ENCODE measurements at places on chromosomes 6 and 20. TPM values are rescaled to one million over a fixed set of nuclear protein-coding genes. Genes with fewer than 3 reads are reported as not detected.

PTGIS gene
- 6.2 TPM for total RNA-seq

GRCh38 chr6:155201461-155202226 is 62.2 kb upstream of the CLDN20 start:
- H3K4me3 ChIP-seq, result no peak overlapping the region
- DNase-seq, result peak; percentile 96
- H3K27ac ChIP-seq, result peak overlapping the region; percentile 96
- H3K4me1 ChIP-seq, result peaks cover 24% of the 10 kb centered on the region

DNA sequence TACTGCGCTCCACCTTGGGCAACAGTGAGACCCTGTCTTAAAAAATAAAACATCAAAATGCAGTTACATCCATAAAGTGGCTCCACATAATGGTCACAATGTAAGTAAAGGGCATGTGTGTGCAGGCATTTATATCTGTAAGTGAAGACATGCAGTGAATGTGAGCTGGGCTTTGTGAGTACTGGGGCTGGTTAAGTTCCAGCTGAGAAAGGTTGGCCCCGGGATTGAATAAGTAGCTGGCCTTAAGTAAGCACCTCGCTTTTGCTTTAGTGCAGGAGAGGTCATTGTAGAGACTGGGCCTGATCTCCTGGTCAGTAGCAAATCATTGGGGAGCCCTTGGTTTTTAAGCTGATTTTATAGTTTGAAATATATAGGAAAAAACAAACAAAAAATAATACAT is 8.0 kb downstream of the QKI start:
- H3K27ac ChIP-seq, result no peak overlapping the region
- H3K4me1 ChIP-seq, result peaks cover 32% of the 10 kb centered on the region
- no peak overlapping the region for H3K4me3 ChIP-seq
- DNase-seq, result no peak

DNA sequence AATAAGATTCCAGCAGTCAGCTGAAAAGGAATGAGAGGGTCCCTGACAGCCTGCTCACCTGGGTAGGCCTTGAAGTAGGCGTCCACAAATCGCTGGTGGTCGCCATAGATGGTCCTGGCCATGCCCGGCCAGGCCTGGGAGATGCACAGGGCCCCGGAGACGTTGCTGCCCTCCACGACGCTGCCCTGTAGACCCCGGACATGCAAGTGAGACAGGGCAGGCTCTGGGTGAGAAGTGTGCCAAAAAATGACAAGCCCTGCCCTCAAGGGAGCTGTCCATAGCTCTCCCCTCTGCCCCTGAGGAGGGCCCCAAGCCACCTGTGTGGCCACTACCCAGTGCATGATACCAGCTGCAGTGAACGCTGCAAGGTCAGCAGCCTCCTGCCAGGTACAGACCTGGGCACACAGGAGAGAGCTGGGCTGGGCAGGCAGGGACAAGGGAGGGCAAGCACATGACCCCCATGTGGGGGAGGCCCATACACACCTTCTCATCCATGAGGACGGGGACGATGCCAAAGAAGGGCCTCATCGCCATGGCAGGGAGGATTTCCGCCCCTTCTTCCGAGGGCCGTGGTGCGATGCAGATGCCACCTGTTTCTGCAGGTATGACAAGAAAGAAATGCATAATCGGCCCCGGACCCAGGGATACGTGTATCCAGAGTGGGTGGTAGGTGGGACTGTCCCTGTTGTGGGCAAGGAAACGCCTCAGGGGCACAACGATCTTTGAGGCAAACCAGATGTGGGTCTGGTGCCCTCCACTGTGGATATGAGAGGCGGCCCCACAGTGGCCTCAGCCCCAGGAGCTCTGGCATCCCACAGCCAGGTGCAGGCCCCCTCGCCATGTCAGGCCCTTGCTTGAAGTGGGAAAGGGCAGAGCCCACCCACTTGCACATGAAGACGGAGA is 21.2 kb upstream of the APMAP start:
- H3K4me3 ChIP-seq, result no peak overlapping the region
- H3K27me3 ChIP-seq, result no peaks in the 10 kb centered on the region
- no peaks in the 10 kb centered on the region for H3K36me3 ChIP-seq
- DNase-seq, result no peak
- no peaks in the 10 kb centered on the region for H3K4me1 ChIP-seq

PSORS1C2 gene
- total RNA-seq, result not detected

GJE1 gene
- not detected for total RNA-seq

HLA-DRB5 gene
- total RNA-seq, result not detected

- no peaks in the 10 kb centered on the region for H3K27me3 ChIP-seq
- H3K36me3 ChIP-seq, result no peaks in the 10 kb centered on the region
- peaks cover 43% of the 10 kb centered on the region for H3K4me1 ChIP-seq
- peak overlapping the region; percentile 88 for H3K27ac ChIP-seq
These were observed 637 bp downstream of the TRPC4AP start for GRCh38 chr20:35091816-35092523.

GRCh38 chr6:118101831-118102345 is 194.8 kb downstream of the SLC35F1 start:
- H3K4me1 ChIP-seq, result no peaks in the 10 kb centered on the region
- H3K4me3 ChIP-seq, result no peak overlapping the region
- DNase-seq, result no peak
- no peak overlapping the region for H3K27ac ChIP-seq
- no peaks in the 10 kb centered on the region for H3K27me3 ChIP-seq

GRCh38 chr6:11999246-11999645 is 12.9 kb upstream of the HIVEP1 start:
- DNase-seq, result no peak
- H3K36me3 ChIP-seq, result no peaks in the 10 kb centered on the region
- no peaks in the 10 kb centered on the region for H3K27me3 ChIP-seq
- no peaks in the 10 kb centered on the region for H3K4me1 ChIP-seq
- no peak overlapping the region for H3K4me3 ChIP-seq

CCN2 gene
- 2,886 TPM for total RNA-seq

- no peak for DNase-seq
- H3K4me3 ChIP-seq, result no peak overlapping the region
These were observed 207.0 kb downstream of the SLC24A3 start for GRCh38 chr20:19419396-19419795.

DNA sequence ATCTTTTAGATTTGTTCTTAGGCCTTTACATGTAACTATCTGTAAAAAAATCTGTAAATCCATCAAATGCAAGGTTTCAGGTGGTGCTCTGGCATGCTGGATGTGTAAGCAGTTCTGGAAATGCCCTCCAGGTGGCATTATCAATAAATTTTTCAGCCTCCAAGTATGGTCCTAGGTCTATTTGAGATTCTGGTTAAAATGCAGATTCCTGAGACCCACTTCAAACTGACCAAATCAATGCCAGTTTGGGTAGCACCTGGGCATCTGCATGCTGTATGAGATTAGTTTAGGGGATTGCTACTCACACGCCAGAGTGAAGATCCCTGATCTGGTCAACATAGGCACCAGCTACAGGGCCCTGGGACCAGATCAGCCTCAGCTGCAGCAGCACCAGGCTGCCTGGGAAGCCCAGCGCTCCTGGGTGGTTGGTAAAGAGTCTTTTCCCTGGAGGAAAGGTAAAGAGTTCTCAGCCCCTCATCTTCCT is 507.3 kb upstream of the CITED2 start:
- no peaks in the 10 kb centered on the region for H3K27me3 ChIP-seq
- peaks cover 14% of the 10 kb centered on the region for H3K4me1 ChIP-seq
- no peak overlapping the region for H3K4me3 ChIP-seq
- no peak overlapping the region for H3K27ac ChIP-seq
- DNase-seq, result peak; percentile 69

DNA sequence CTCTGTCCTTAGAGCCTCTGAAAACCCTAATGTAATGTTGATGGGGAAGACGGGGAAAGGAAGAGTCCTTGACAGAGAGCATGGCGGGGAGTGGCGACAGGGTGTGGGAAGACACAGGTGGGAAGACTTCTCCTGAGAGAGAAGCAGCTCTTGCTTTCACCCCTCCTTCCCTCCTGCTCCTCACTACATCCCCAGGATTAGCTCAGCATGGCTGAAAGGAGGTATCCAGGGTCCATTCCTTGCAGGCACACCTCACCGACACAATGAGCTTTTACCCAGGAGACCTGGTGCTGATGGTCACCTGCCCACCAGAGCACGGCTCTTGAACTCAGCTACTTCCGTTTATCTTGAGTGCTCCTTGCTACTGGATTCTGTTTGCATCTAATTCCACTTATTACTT is 469.3 kb downstream of the CDH26 start:
- H3K36me3 ChIP-seq, result no peaks in the 10 kb centered on the region
- no peak for DNase-seq
- H3K27me3 ChIP-seq, result no peaks in the 10 kb centered on the region
- H3K4me3 ChIP-seq, result no peak overlapping the region

GRCh38 chr20:25669826-25670422 is 26.7 kb downstream of the ZNF337 start:
- H3K27me3 ChIP-seq, result no peaks in the 10 kb centered on the region
- no peak for DNase-seq
- peaks cover 10% of the 10 kb centered on the region for H3K36me3 ChIP-seq
- no peaks in the 10 kb centered on the region for H3K4me1 ChIP-seq
- no peak overlapping the region for H3K27ac ChIP-seq

GLP1R gene
- total RNA-seq, result not detected

TMC2 gene
- total RNA-seq, result not detected

MOG gene
- not detected for total RNA-seq

GRCh38 chr6:132076452-132076851 is 125.3 kb upstream of the CCN2 start:
- no peaks in the 10 kb centered on the region for H3K27me3 ChIP-seq
- H3K4me1 ChIP-seq, result peaks cover 21% of the 10 kb centered on the region
- H3K4me3 ChIP-seq, result no peak overlapping the region
- H3K27ac ChIP-seq, result no peak overlapping the region
- H3K36me3 ChIP-seq, result no peaks in the 10 kb centered on the region

DNA sequence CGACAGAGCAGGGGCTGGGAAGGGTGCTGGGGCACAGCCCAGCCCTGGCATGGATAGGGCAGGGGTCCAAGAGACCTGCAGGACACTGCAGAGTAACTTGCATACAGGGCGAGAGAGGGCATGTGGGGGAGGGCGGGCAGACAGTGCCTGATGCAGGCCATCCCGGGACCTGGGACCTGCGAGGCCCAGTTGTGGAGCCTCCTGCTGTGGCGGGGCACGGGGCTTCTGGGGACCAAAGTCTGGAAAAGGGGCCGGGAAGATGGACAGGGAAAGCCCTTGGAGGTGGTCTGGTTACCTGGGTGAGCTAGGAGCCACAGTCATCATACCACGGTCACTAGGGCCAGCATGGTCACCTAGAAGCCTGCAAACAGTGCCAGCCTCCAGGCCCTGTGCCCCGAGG is 412 bp upstream of the TUBB1 start:
- no peak overlapping the region for H3K27ac ChIP-seq
- peaks cover 7% of the 10 kb centered on the region for H3K4me1 ChIP-seq
- H3K4me3 ChIP-seq, result no peak overlapping the region
- H3K27me3 ChIP-seq, result no peaks in the 10 kb centered on the region
- DNase-seq, result no peak
- peaks cover 7% of the 10 kb centered on the region for H3K36me3 ChIP-seq

DNA sequence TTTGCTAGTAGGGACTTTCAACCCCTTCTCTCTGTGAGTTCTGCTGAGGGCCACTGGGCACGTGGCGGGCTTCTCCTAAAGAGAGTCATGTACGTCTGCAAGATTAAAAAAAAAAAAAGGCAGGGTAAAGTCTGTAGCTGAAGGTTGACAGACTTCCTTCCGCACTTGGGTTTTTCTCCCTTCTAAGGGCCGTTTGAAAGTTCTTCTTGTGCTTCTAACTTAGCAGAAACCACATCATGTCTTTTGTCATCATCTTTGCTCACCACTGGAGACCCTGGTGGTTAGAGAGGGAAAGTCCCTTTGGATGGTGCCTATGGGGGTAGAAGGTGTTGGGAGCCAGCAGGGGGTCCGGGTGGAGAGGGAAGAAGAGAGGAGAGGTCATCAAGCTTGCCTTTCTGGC is 31.4 kb downstream of the PRDM1 start:
- no peak for DNase-seq
- no peaks in the 10 kb centered on the region for H3K36me3 ChIP-seq
- peaks cover 6% of the 10 kb centered on the region for H3K4me1 ChIP-seq
- no peak overlapping the region for H3K4me3 ChIP-seq

LY6G6C gene
- 0.35 TPM for total RNA-seq

- no peak for DNase-seq
- no peaks in the 10 kb centered on the region for H3K27me3 ChIP-seq
- no peaks in the 10 kb centered on the region for H3K4me1 ChIP-seq
- no peaks in the 10 kb centered on the region for H3K36me3 ChIP-seq
- H3K4me3 ChIP-seq, result no peak overlapping the region
These were observed 95.5 kb downstream of the GJA10 start for GRCh38 chr6:89989742-89990141.

DNA sequence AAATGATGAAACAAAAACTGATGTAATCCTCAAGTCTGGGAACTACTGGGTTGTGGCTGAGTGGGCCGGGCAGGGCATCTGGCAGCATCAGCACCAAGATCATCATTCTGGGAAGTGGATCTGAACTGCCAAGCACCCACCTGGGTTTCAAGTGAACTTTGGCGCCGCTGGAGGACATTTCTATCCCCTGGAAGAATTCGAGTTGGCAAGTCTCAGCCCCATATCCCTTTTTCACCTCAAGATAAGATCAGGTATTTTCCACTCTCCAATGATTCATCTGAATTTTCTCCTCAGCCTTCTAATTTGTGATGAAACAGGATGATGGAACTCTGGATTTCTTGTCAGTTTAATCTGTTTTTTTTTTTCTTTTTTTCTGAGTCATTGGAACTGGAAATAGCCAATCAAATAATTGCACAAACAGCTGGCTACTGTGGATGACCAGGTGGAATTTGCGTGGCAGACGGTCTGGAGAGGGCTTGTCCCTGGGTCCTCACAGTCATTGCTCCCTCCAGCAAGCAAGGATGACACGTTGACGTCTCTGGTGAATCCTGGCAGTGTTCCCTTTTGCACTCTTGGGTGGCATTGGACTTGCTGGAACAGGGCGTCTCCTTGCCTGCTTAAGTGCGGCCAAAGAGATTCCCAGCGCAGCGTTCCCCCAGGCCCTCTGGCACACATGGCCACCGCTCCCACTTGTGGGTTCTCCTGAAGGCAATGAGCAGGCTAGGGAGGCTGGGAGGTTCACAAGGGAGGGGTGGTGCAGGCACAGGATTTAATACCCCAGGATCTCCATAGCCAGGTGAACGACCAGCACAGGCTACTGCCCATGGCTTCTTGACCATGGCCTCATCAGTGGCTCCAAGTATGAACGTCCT is 80.4 kb downstream of the DHX35 start:
- no peaks in the 10 kb centered on the region for H3K27me3 ChIP-seq
- H3K4me3 ChIP-seq, result no peak overlapping the region
- peaks cover 10% of the 10 kb centered on the region for H3K36me3 ChIP-seq
- H3K27ac ChIP-seq, result no peak overlapping the region
- H3K4me1 ChIP-seq, result no peaks in the 10 kb centered on the region
- no peak for DNase-seq

OTOR gene
- total RNA-seq, result not detected

DNA sequence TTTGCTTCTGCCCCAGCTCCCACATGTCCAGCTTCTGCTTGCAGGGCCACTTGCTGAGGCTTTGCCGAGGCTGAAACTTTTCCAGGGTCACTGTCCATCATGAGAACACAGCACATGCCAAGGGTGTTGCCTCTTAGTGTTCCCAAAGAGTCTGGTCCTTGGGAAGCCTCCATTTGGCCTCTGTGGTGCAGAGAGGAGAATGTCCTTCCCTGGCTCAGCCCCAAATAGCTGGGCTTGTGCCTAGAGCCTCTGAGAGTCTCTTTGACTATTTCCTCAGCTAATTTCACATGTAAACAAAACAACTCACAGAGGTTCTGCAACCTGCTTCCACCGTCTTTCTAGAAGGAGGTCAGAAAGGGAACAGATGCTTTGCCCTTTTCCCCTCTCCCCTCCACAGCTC is 40.4 kb upstream of the RAB23 start:
- no peaks in the 10 kb centered on the region for H3K36me3 ChIP-seq
- no peak overlapping the region for H3K27ac ChIP-seq
- H3K27me3 ChIP-seq, result peaks cover 3% of the 10 kb centered on the region
- H3K4me1 ChIP-seq, result peaks cover 26% of the 10 kb centered on the region

GRCh38 chr6:156993713-156994112 is 216.5 kb downstream of the ARID1B start:
- no peak for DNase-seq
- no peaks in the 10 kb centered on the region for H3K36me3 ChIP-seq

Data from endothelial cell of umbilical vein (primary cell).